ENCODE measurements at places on chromosomes 16 and 17. TPM values are rescaled to one million over a fixed set of nuclear protein-coding genes. Genes with fewer than 3 reads are reported as not detected.

MXRA7 gene
- 10.3 TPM for total RNA-seq

MYO15B gene
- total RNA-seq: 75.9 TPM

ULK2 gene
- total RNA-seq: 9.7 TPM

APOBR gene
- 3.6 TPM for total RNA-seq

CNGB1 gene
- not detected for total RNA-seq

CD300E gene
- total RNA-seq: 64.4 TPM

UTS2R gene
- not detected for total RNA-seq

PRSS33 gene
- not detected for total RNA-seq

ADGRG3 gene
- 1.7 TPM for total RNA-seq

NPIPB8 gene
- total RNA-seq: 0.10 TPM

HOXB4 gene
- 0.31 TPM for total RNA-seq

TVP23A gene
- not detected for total RNA-seq

RNU2-1 gene
- total RNA-seq: not detected

IGSF6 gene
- 13.9 TPM for total RNA-seq

OR1F1 gene
- total RNA-seq: not detected

Data from mononuclear cell (primary cell).